ENCODE measurements at places on chromosomes 11 and 22.

DNA sequence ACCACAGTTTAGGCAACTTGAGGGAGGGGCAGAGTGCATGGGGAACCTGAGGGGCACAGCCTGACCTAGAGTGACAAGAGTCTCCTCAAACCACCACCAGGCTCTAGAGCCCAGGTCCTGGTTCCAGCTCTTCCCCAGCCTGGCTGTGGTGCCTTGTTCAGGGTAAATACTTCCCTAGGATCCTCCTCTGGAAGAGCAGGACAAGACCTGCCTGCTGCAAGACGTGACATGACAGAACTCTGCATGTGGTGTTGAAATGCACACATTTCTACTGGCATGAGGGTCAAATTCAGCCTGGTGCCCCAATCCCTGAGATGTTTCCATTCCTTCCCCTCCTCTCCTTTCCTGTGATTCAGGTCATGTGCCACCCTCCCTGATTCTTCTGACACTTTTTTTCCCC lies 3.3 kb downstream of the SEC14L2 start:
- DNase-seq, result no peak

GRCh38 chr11:9691865-9692264 lies 28.0 kb downstream of the SWAP70 start:
- DNase-seq, result no peak

GRCh38 chr22:49530671-49531367 lies 296.9 kb downstream of the BRD1 start:
- DNase-seq, result no peak

- DNase-seq, result no peak
Measured at GRCh38 chr11:83265331-83265730, 20.8 kb downstream of the CCDC90B start.

DNA sequence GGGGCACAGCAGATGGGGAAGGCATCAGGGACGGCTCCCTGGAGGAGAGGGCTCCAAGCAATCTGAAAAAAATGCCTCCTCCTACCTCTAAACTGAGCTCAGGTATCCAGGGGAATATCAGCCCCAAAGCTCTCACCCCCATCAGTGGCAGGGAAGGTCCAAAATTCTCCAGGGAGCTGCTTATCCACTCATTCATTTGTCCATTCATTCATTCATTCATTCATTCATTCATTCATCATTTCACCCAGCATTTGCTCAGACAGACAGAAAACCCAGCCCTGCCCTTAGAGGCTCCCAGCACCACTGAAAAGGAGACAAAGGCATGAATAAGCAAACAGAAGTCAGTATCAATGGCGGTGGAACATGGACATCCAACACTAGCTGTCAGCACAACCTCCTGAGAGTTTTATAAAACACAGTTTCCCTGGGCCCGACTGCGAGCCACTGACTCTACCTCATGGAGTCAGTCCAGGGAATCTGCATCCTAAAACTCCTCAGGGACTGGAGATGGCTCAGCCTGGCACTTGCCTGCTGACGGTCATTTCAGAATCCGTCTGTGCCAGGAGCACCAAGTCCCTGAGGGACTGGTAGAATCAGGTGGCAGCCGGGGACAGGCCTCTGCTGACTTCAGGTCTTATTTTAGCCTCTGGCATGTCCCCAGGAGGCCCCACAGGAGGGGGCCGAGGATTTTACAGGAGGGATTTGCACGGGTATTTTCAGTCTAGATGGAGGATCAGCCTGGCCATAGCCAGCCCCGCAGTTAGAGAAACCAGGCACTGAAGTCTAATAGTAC lies 164.6 kb downstream of the MN1 start:
- DNase-seq, result no peak

DNA sequence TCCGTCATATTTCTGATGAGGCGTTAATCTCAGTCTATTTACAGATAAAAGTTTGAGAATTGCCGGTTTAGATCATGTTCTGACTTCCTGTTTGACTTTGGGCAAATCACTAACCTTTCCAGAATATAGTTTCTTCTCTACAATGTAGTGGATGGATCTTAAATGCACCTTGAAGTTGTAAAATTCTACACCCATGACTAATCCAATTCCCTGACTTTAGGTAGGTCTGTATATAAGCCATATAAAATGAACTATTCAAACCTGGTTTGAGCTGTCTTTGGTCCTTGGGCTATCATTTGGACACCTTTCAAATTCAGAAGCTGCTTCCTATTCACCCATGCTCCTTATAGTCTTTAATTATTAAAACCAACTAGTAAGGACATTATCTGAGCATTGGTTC lies 52.2 kb upstream of the BLID start:
- no peak for DNase-seq

- no peak for DNase-seq
Measured at GRCh38 chr22:39298241-39298987, 21.0 kb downstream of the RPL3 start.

All from Calu3 (cell line).